Nucleus accumbens (tissue), 56 donors: ENCODE measurements at places on chromosomes 6 and 20.

DNA sequence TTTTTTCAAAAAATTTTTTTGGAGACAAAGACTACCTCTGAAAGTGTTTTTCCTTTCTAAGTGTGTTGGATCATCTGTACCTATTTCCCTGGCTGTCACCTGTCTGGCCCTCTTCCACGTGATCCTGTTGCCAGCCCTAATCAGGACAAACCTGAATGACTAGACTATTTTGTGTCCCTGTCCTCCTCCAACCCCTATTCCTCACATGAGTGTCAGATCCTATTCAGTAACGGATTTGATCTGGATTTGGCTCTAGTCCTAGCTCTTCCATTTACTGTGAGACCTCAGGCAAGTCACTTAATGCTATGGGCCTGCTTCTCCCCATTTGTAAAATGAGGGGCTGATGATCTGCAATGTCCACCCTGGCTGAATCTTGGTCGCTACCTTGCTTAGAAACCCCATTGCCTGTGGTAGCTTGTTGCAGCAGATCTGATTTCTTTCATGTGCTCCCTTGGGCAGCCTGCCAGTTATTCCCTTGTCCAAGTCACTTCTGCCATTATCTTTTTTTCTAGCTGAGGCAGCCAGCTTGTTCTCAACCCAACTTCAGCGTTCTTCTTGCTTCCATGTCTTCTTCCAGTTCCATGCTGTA lies 4.8 kb downstream of the PHF20 start:
- no peak for DNase-seq

DNA sequence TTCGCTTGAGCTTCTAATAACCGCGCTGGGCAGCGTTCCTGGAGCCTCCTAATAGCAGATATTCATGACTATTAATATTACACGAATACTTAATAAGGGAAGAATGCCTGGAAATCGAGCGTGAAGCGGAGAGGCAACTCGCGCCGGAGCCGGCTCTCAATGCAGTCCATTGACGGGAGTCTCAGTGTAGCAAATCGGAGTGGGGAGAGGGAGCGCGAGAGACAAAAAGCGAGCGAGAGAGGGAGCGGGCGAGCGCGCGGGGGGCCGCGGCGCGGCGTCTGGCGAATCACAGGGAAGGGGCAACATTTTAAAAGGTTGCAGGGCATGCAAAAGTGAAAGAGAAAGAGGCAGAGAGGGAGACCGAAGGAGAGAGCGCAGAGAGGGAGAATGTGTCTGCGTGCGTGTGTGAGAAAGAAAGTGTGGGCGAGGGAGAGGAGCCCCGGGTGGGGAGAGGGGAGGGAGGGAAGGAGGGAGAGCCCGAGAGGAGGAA lies 2.9 kb downstream of the TFAP2A start:
- DNase-seq: no peak

GRCh38 chr6:87482366-87482765 lies 9.6 kb downstream of the SLC35A1 start:
- DNase-seq: no peak

GRCh38 chr6:112660626-112661025 lies 313.5 kb downstream of the RFPL4B start:
- DNase-seq: no peak
